ENCODE measurements at places on chromosomes 16 and 17.

DNA sequence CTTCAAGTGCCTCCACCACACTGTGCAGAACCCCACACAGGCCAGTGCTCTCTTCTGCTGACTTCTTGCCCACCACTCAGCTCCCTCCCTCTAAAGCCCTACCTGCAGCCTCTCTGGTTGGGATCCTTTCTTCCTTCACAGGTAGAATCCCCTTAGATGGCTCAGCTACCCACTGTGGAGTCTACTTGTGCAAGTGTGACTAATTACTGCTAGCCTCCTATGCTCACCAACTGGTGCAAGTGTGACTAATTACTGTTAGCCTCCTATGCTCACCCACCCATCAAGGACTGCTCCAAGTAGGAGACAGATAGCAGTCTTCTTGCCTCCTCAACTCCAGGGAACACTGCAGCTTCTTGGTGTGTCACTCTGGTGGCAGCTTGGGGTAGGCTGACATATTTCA lies 43.6 kb downstream of the TEX14 start:
- DNase-seq, result no peak

- DNase-seq, result no peak
Observed at GRCh38 chr17:8146381-8147140, 5.6 kb downstream of the PER1 start.

DNA sequence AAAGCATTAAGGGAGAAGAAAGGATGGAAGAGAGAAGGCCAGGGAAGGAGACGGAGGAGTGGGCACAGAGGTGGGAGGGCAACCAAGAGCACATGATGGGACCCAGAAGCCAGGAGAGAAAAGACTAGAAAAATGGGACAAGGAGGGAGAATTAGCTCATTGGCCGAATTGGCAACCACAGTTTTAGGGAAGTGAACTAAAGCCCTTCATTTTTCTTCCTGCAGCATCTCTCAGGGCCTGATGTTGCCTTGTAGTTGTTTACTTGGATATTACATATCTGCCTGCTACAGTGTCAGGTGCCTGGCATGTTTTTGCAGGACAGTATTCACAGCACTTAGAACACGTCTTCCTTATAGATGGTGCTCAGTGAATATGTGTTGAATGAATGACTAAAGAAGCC lies 19.0 kb downstream of the EMP2 start:
- DNase-seq, result no peak

DNA sequence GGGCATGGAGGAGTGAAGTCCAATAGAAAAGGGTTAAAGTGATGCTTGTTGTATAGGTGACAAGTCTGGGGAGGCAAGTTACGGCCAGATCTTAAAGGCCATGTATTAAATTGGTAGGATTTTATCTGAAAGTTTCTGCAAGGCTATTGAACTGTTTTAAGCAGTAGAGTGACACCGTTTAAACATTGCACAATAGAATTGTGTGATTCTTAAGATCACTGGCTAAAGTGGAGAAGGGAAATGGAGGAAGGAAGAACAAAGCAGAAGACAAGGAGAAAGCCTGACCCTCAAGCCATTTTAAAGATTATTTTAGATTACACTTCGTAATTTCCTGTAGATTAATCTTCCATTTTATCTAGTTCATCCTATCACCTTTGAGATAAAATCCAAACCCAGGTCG lies 5.6 kb upstream of the MPHOSPH6 start:
- DNase-seq, result no peak

DNA sequence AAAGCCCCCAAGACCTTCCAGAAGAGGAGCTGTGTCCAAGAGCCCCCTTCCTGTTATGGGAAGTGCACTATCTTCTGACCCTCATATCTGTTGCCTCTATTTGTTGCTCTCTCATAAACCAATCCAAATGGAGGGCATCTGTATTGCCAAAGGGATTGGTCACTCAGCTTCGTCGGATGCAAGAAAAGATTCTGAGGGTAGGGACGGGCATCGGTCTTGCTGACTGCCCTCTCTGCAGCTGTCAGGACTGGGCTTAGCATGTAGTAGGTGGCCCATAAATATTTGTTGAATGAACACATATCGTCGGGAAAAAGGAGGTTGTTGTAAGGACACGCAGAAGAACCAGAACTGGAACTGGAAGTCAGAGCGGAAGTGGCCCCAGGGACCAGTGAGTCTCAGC lies 44.1 kb downstream of the CCDC42 start:
- no peak for DNase-seq

DNA sequence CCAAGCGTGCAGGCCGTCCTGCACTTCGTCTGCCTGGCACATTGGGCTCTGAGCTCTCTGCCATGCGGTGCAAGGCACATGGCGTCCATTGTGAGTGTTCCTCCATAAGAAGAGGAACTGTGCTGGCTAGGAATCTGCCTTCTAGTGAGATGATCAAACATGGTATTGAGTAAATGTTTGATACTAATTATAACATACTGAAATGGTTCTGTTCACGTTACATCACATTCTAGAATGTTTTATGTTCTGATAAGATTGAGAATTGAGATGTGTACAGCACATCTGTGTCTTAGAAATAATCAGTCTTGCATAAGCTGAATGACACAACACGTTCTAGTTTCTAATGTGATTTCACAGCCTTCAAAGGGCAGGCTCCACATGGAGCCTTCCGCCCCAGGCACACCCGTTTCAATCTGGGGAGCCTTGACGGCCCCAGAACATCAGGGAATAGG lies 42.9 kb downstream of the USP10 start:
- DNase-seq, result no peak

GRCh38 chr16:50839920-50840729 lies 98.2 kb downstream of the CYLD start:
- no peak for DNase-seq

DNA sequence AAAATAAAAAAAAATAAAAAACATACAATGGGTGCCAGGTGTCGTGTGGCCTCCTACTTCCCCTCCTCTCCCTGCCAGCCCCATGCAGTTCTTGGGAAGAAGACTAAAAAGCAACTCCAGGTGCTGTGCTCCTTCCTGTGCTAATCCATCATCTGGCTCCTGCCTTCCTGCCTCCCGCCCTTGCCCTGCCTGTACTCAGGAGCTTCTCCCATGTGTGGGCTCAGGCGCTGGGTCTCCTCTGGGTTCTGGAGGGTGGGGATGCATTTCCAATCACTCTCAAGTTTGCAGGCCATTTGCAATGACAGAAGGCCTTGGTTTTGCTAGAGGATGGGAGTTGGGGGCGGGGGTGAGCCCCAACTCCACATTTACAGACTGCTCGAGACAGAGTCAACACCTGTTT lies 122.9 kb downstream of the SDK2 start:
- DNase-seq, result no peak

- DNase-seq, result no peak
Observed at GRCh38 chr17:46020023-46020761, 21.1 kb downstream of the STH start.

DNA sequence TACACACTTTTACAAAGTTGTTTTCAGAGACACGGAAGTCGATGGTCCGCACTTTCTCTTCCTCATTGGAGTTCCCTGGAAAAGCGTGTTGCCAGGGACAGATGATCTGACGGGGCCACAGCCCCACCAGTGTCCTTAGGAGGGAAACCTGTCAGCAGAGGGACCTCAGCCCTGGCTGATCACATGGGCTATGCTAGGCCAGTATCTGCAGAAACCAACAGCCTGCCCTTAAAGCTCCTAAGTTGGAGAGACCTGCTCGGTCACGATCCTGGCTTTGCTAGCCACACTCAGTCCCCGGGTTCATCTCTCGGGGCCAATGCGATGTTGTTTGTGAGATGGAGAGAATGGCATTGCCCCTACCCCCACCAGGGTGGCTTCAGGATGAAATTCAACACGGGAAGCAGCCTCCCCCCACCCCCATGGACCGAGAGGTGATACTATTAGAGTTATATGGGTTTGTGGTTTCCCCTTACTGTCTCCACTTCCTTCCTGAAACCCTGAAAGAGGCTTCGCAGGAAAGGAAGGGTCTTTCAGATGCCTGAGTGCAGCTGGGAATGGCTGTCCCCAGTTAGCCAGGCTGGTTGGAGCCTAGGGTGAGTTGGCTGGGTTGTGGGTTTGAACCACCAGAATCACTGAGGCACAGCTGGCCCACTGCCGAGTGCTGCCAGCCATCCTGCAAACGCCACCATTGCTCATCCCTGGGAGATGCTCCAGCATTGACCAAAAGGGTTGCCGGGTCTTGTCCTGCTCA lies 16.6 kb downstream of the RMI2 start:
- no peak for DNase-seq

- no peak for DNase-seq
Observed at GRCh38 chr17:81621494-81622130, 15.3 kb downstream of the NPLOC4 start.

GRCh38 chr16:47687694-47688093 lies 226.6 kb downstream of the PHKB start:
- DNase-seq, result no peak

GRCh38 chr17:32772453-32773025 lies 104.4 kb downstream of the MYO1D start:
- no peak for DNase-seq

DNA sequence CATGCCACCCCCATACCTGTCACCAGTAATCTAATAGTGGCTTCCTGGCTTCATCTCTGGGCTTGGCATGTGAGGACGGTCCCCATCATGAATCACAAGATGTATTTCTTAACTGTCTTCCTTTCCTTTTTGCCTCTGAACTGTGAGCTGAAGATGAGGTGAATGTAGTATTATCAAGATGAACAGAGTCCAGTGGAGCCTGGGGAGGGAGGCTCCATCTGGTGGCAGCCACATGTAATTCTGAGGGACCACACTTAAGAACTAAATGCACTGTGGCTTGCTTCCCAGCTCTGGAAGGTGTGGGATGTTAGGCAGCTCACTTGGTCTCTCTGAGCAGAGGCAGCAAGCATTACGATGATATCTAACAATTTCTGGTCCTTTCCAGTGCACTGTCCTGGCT lies 354.9 kb upstream of the ASIC2 start:
- DNase-seq, result no peak

All from NCI-H187 treated with DMSO at 0.1 percent for 48 hours (cell line).